ENCODE measurements at places on chromosomes 5 and 9.

DNA sequence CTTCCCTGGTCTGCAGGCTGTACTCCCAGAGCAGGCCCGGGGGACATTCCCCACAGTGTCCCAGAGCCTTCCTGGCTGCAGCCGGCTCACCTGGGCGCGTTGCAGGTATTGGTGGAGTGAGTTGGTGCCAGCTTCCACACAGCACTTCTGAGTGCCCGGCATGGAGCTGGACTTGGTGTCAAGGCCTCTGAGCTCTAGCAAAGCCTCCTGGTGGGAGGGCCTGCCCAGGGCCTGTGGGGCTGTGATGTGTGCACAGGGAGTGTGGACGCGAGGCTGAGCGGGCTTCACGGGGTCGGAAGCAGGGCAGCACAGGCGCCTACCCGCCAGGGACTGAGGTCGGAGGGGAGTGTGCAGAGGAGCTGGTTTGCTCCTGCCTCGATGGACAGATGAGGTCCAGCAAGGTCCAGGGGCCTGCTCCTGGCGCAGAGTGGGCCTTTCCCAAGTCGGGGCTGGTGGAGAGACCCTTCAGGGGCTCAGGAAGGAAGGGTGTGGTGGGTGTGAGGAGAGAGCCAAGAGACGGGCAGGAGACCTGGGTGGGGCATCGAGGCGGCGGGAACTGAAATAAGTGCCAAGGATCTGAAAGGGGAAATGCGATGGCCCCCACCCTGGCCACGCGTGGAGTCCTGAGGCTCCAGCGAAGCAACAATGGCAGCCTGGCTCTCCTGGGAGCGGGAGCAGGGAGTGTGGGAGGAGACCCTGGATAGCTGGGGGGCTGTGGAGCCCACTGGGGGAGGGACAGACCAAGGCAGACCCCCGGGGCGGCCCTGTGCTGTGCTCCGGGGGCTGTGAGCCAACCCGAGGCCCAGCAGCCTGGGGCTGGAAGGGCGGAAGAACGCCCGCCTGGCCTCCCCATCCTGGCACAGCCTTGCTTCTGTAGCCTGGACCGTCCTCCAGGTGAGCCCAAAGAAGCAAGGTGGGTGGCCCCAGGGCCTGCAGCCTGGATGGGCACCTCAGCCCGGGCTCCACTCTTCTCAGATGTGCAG, 78.4 kb downstream of the RXRA start:
- DNase-seq, result no peak

DNA sequence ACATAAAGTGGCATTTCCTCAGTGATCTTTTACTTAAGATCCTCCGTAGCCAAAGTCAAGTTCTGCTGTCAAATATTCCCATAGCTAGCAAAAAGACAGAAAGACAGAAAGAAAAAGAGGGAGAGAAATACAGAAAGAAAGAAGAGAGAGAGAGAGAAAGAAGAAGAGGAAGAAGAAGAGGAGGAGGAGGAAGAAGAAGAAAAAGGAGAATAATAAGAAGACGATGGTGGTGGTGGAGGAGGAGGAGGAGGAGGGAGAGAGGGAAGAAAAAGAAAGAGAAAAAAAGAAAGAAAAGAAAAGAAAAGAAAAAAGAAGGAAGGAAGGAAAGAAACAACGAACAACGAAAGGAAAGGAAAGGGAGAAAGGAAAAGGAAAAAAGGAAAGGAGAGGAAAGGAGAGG, 54.1 kb downstream of the FAT2 start:
- no peak for DNase-seq

DNA sequence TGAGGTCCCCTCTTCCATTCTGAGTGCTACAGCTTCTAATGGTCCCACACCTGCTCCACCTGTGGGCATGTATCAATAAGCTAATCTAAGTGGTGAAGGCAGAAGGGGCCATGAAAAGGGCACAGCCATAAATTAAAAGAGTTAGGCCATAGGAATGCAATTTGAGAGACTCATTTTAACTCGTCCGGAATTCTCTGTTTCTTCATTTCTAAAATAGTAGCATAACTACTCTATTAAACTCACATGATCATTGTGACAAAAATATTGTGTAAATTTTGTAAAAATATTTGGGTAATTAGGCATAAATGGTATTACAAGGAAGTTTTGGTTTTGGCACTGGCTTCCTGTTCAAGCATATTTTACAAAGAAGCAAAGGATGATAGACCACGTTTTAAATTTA, 103.1 kb upstream of the TXNDC8 start:
- DNase-seq, result no peak

DNA sequence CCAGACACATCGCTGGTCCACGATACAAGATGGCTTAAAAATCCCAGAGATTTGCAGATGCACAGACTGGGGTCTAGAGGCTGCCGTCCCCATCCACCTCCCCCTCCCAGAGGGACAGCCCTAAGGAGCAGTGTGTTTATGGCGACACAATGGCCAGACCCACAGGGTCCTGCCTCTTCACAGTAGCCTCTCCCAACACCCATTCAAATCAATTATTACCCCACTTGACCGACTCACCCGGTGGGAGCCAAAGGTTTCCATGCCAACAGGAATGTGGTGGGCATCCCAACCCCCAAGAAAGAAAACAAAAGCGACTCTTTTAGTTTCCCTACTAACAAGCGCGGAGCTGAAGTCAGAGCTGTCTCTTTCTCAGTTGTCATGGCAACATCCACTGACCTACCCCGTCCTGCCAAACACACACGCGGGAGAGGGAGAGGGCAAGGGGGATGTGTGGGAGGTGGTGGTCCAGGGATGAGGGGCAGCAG, 209.0 kb downstream of the TTLL11 start:
- DNase-seq, result no peak

DNA sequence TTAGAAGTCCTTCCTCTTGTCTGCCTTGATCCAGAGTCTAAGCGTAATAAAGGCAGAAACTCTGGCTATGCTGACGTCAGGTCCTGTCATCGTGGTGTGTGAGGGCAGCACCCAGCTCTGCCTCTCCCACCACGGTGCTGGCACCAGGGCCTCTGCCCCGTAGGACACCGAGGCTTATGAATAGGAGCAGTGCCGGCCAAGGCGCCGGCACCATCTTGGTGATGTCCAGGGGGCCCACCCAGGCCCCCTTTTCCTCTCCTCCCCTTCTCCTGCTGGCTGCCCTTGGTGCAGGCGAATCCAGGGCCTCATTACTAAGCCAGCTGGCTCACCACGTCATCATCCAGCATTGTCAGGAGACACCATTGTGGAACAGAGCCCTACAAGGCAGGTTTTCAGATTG, 252.3 kb downstream of the FANCC start:
- DNase-seq, result no peak

Data from CD4-positive, alpha-beta T cell treated with Interleukin-12 subunit alpha and Interleukin-12 subunit beta, for 1 hour (primary cell).